Renal cortical epithelial cell (primary cell): ENCODE measurements at places on chromosomes 1 and 21. TPM values are rescaled to one million over a fixed set of nuclear protein-coding genes. Genes with fewer than 3 reads are reported as not detected.

MEX3A gene
- total RNA-seq, result 5.0 and 7.1 TPM in 2 replicates

PEX11B gene
- 39.6 and 40.6 TPM in 2 replicates for total RNA-seq

RIPPLY3 gene
- 0.15 and 0.69 TPM in 2 replicates for total RNA-seq

LORICRIN gene
- total RNA-seq, result not detected in 2 replicates

FAM151A gene
- not detected in 2 replicates for total RNA-seq

TLCD4 gene
- 9.5 and 16.7 TPM in 2 replicates for total RNA-seq

SKI gene
- 9.0 and 34.8 TPM in 2 replicates for total RNA-seq

PTPRC gene
- not detected in 2 replicates for total RNA-seq

ROR1 gene
- total RNA-seq, result 16.5 and 17.2 TPM in 2 replicates

GJC2 gene
- 0.50 and 0.69 TPM in 2 replicates for total RNA-seq

CPT2 gene
- total RNA-seq, result 14.1 and 23.3 TPM in 2 replicates

FOXD2 gene
- total RNA-seq, result 0.15 TPM in 1 of 2 replicates, not detected in the other

JAK1 gene
- total RNA-seq, result 305 and 415 TPM in 2 replicates

GTF2B gene
- total RNA-seq, result 60.2 and 68.6 TPM in 2 replicates

FAM72D gene
- 0.15 and 0.52 TPM in 2 replicates for total RNA-seq

ADCY10 gene
- total RNA-seq, result 0.25 TPM in 1 of 2 replicates, not detected in the other

PTGS2 gene
- total RNA-seq, result 0.30 and 2.6 TPM in 2 replicates

CCDC190 gene
- total RNA-seq, result not detected in 2 replicates

HSPB7 gene
- 0.35 TPM in 2 replicates for total RNA-seq

DISP1 gene
- 2.8 and 13.5 TPM in 2 replicates for total RNA-seq

ADAM30 gene
- total RNA-seq, result not detected in 2 replicates
